Renal cortex interstitium (tissue), 15 donors: ENCODE measurements at places on chromosomes 2 and 18.

DNA sequence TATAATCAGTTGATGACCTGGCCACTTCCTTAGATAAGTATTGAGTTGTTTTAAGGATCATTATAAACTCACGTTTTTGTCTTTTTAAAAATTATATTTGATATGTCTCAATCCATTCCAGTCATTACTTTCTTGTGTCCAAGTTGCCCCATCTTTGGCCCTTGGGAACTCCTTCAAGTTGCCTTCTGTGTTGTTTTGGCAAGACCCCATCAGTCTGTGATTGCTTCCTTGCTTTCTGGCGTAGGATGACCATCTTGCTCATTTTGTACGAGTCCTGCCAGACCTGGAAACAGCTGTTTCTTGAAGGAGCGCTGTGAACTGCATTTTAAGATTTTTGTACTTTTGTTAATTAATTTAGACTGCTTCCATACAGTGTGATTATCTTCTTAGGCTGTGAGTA lies 68.9 kb upstream of the ITM2C start:
- no peak for DNase-seq

- no peak for DNase-seq
Observed at GRCh38 chr2:174145827-174146226, 102.5 kb downstream of the OLA1 start.

DNA sequence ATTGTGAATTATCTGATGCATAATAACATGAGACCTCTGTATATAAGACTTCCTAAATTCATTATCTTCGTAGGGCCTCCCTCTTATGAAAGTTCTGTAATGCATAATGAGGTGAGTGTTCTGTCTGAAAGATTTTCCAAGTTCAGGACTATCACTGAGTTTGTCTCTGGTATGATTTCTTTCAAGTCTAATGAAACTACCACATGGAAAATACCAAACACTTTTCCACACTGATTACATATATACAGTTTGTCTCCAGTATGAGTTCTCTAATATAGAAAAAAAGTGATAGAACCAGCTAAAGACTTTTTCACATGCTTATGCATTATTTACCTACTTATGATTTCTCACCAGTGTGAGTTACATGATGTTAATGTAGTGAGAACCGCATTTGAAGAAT lies 34.7 kb downstream of the CTNNA2 start:
- no peak for DNase-seq

DNA sequence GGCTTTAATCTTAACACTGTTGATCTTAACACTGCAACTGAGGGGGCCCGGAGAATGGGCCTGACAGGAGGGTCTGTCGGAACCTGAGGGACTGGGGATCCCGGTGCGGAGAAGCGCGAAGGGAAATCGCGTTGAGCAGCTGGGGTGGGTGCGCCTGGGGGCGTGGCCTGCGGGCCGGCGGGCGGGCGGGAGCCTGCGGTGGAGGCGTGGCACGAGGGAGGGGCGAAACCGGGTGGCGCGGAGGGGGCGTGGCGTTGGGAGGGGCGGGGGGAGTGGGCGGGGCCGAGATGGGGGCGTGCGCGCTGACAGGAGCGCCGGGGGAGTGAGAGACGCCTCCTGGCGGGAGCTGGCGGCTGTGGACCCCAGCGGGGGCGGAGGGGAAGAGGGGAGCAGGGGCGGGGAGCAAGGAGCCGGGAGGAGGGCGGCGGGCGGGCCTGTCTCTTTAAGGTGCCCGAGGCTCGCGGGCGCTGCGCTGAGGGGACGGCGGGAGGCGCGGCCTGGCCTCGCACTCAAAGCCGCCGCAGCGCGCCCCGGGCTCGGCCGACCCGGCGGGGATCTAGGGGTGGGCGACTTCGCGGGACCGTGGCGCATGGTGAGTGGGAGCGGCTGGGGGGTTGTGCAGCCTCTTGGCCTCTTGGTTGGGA lies at the start of gene TWSG1:
Gene TWSG1 (plus strand): TSS at position 445 of the 644 bp plus-strand sequence. CDS start 2,457 bp downstream, outside the sequence.
- peak; percentile 79 for DNase-seq

DNA sequence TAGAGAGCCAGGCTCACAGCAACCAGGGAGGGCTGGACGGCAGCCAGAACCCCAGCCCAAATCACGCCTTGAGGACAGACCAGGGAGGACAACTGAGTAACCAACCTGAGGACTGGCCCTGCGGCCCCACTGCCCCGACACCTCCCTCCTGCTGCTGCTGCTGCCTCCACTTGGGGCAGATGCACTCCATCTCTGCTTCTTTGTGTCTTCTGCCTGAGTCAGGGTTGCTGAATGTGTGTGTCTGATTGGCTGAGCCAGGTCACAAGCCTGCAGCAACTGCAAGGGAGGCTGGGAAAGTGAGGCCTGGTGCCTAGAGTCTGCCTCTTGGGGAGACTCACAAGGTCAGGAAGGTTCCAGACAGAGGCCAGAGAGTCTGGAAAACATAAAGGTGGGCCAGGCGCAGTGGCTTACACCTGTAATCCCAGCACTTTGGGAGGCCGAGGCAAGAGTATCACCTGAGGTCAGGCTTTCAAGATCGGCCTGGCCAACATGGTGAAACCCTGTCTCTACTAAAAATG lies 83.4 kb downstream of the ZFP36L2 start:
- no peak for DNase-seq

DNA sequence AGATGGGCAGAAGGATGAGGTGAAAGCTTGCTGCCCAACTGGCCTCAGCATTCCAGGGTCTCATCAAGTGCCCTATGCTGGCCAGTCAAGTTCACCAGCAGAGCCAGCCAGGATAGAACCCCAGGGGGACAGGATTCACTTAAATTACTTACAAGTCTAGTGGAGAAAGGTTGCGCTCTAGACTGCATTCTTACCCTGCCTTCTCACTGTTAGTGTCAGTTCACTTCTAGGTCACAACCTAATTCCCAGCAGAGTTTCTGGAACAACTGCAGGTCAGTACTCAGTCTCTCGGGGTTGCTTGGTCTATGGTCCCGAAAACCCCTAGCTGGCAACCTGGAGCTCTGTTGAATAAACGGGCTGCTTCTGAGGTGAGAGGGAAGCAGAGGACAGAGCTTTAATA lies 32.9 kb upstream of the GALNT14 start:
- no peak for DNase-seq

GRCh38 chr18:75654851-75655751 lies 227.6 kb upstream of the SMIM21 start:
- no peak for DNase-seq

DNA sequence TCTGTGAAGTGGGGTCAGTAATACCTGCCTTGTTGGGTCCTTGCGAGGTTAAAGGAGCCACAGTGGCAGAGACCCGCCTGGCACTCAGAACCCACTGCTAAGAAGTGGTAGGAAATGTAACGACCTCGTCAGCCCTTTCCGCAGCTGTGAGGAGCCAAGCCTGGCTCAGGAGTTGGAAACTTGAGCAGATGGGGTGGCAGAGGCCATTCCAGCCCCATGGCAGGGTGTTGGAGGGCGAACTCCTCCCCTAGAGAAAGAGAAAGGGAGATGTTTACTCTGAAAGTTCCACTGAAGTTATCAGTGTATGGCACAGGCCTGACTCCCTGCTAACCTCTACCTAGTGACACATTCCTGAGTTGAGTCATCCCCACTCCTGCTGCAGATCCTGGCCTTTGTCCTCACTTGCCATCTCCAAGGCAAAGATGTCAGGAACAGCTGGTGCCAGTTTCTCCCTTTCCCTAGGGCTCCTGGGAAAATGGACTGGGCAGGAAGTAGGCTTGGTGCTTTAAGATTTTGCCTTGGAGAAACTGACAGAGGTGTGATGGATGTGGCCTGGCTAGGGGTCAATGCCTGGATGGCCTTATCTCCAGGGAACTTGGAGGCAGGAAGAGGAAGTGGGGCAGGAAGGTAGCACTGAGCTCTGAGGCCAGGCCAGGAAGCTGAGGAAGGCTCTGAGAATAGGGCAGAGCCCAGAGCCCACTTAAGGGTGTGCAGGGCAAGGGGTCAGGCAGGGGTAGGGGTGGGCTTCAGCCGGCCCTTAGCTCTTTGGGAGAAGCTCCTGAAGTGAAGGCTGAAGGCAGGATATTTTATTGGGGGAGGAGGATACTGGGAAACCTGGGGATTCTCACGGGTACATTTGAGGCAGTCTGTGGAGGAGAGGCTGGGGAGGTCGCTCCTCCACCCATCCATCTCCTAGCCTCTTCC lies 888 bp downstream of the VAMP5 start:
- peak; percentile 63 for DNase-seq

GRCh38 chr2:47799031-47799609 lies 16.2 kb downstream of the MSH6 start:
- no peak for DNase-seq

DNA sequence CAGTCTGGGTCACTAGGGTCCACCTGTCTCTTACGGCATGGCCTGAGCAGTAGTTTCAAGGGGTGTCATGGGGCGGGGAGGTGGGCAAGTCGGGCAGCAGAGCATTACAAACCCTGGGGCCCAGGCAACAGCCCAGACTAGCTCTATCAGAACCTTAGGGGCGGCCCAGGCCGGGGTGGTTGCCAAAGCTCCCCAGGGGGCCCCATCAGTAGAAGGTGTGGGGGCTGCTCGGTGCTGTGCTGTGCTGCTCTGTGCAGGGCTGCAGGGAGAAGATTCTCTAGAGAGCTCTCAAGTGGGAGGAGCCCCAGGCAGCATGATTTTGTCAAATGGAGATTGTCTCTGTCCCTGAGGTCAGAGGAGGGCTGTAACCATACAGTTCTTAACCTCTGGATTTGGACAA lies 36.4 kb upstream of the SLC14A1 start:
- DNase-seq = no peak

DNA sequence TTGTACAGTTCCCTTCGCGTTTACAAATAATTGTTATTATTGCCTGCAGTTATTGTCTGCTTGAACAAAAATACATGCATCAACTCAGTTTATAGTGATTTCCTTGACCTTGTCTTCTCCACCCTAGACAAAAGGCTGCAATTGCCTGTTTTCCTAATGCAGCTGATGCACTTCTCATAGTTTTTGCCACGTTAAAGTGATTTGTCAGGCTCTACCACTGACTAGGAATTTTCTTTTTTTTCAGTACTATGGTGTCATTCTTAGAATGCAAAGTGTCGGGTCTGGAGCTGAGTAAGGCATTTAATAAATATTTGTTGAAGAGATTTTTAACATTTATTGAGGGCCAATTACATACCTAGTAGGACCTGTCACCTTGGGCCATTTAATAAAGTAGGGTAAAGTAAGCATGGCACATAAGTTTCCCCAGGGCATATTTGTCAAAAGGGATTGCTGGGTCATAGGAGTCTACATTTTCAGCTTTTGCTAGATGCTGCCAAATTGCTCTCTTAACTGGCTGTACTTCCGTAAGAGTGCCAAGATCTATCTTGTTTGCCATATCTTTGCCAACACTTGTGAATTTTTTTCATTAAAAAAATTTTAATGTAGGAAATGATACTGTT lies 24.1 kb downstream of the ACSL3 start:
- no peak for DNase-seq

DNA sequence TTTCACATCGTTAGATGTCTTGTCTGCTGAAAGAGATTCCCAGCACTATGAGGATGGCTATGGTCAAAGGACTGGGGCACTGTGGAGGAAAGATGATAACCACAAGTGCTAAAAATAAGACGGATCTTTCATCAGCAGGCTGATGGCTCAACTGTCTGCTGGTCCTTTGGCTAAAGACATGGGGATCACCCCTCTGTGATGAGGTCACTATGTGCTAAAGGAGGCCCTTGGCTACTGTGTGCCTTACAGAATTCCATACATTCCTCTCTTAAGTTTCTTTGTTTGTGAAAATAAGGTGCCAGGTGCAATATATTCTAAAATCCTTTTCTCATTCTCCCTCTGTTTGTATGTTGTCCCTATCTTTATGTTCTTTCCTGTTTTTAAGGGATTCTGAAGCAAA lies 39.7 kb upstream of the LYPD6 start:
- DNase-seq = no peak

- DNase-seq = no peak
Observed at GRCh38 chr2:88606371-88607030, 20.8 kb downstream of the EIF2AK3 start.
